ENCODE measurements at places on chromosomes 7 and 10.

DNA sequence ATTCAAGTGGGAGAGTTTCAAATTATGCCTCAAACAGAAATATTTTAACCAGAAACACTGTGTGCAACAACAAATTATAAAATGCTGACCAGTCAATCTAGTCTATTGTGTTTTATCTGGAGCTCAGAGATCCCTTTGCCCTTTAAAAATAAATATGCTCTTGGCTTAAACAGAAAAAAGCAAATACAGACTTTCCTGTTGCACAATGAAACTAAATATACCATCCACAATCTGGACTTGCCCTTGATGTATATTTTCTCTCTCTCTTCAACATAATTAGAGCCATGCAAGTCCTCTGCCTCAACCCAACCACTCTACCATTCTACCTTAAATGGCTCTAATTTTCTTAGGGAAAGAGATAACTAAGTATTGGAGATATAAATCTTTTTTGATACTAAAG, 34.9 kb downstream of the ASAH2 start:
- no peak for DNase-seq

DNA sequence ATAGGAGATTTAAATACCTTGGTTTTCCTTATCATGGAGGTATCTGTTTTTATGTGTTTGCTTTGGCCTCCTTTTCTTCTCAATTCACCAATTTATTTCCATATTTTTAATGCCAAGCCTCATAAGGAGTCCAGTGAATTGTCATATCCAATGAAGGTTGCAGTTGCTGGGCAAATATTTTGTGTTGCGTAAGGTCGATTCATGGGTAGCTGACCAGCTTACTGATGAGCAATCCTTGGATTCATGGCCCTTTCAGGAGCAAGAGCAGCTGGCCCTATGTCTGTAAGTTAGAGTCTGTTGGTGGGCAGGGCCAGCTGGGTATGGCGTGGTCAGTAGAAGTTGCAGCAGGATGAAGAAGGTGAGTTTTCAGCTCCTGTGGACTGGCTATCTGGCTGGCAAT, 182.9 kb downstream of the PFKFB3 start:
- peak; percentile 57 for DNase-seq

DNA sequence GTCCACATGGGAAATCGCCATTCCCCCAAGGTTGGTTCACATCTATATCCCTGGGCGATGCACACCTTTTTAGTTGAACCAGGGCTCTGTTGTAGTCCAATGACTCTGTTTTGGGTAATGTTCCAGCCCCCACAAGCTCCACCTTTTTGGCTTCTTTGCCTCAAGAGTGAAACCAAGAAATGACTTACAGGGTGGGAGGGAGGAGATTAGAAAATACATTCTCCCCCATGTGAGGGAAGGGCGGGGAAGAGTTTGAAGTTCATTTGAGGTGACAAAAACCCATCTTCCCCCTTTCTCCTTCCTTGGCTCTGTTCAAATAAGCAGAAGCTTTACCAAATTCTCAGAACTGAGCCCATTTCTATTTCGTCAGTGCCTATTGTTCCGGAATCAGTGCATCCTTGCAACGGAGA, 82.8 kb downstream of the GATA3 start:
- no peak for DNase-seq

- no peak for DNase-seq
Observed at GRCh38 chr7:151008143-151008510, 16.2 kb downstream of the ATG9B start.

DNA sequence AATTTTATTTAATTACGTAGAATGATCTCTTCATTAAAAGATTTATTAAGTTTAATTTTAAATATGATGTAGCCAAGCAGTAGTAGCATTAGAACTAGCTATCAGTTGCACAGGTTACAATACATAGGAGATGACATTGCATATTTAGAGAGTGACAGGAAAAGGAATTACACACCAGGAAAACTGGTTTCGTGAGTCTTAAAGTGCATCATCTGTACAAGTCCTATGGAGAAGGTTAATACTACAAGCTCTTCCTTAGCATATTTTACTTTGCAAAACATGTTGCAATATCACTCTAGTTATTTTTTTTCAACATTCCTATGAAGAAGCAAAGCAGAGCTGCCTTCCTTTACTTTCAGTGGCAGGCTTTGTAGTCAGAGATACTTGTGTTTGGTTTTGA, 20.2 kb upstream of the SEM1 start:
- DNase-seq: no peak

DNA sequence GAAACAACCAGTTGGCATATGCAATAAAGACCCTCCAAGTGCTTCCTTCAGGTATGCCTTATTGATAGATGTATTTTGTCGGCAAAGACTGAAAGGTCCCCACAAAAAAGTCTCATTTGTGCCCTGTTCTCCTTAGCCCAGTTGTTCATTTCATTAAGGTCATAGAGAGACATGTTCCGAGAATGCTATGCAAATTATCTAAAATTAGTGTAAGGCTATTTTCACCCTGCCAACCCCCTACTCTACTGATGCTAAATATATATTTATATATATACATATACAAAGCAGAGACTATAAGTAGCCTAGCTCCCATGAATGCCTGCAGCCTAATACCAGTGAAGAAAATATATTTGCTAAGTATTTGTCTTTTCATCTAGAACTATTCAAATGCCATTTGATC, 96.7 kb upstream of the ADO start:
- DNase-seq: no peak

GRCh38 chr10:5046410-5046809, 42.8 kb upstream of the AKR1C2 start:
- DNase-seq: no peak

All from AG08395 (cell line).